Astrocyte (in vitro differentiated cells and primary cell): ENCODE measurements at places on chromosomes 11 and 22. TPM values are rescaled to one million over a fixed set of nuclear protein-coding genes. Genes with fewer than 3 reads are reported as not detected.

NLRP14 gene
- total RNA-seq: not detected in 2 replicates

MRGPRX4 gene
- total RNA-seq: not detected in 2 replicates

GRCh38 chr11:64745521-64746328 lies 1.8 kb upstream of the RASGRP2 start:
- DNase-seq: peak; percentile 47

ROM1 gene
- 0.79 and 1.3 TPM in 2 replicates for total RNA-seq

DNA sequence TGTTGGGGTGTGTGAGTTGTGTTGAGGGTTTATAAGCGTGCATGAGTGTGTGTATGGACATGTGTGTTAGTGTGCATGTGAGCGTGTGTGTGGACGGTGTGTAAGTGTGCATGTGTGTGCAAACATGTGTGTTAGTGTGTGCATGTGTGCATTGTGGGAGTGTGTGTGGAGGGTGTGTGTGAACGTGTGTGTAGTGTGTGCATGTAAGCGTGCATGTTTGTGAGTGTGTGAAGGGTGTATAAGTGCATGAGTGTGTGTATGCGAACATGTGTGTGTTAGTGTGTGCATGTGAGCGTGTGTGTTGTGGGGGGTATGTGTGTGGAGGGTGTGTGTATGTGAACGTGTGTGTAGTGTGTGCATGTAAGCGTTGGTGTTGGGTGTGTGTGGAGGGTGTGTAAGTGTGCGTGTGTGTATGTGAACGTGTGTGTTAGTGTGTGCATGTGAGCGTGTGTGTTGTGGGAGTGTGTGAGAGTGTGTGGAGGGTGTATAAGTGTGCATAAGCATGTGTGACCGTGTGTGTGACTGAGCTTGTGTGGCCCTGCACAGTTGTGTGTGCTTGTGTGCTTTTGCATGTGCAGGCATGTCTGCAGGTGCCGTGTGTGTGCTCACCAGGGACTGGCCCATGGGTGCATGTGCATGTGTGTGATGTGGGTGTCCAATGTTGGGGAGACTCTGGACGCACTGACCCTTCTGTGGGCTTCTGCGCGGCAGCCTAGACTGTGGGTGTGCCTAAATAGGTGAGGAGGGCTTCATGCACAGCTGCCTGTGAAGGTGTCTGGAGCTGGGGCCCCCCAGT lies 866.2 kb downstream of the TBC1D22A start:
- no peak for DNase-seq

- DNase-seq: no peak
Observed at GRCh38 chr22:46563381-46564083, 26.1 kb upstream of the CELSR1 start.

- DNase-seq: no peak
Observed at GRCh38 chr11:122599434-122599833, 56.1 kb upstream of the UBASH3B start.

OR8B8 gene
- not detected in 2 replicates for total RNA-seq

NRXN2 gene
- 0.14 and 0.17 TPM in 2 replicates for total RNA-seq

GRCh38 chr11:94519478-94520084 lies 7.3 kb downstream of the C11orf97 start:
- no peak for DNase-seq

DNA sequence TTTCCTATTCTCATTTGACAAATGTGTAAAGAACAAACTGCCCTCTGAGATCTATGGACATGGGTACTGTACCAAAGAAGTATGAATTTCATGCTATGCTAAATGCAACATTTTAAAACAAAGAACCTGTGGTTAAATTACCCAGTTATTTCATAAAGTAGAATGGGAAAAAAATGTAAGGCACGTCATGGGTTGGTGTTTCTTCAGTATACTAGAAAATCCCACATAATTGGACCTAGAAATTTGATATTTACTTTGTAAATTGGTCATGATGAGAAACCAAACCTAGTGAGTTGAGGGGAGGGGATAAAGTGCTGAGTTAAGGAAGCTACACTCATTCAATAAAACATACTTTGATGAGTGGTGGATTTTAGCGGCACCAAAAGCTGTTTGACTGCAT lies 104.1 kb downstream of the ALX4 start:
- no peak for DNase-seq

DNA sequence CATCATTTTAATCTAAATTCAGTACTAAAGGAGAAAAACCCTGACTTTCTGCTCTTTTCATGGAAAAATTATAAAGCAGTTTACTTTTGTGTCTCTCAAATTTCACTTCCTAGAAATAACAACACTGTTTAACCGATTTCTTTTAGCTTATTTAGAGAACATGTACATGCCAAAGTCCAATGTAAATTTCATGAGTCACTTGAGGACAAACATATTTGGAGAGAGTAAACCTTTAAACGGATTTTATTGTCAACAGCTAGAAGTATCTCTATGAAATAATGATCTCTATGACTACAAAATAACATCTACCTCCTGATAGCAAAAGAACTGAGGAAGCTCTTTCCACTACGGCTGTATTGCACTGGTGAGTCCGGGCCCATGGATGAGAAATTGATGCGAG lies 46.3 kb upstream of the SLC22A25 start:
- DNase-seq: no peak

DNA sequence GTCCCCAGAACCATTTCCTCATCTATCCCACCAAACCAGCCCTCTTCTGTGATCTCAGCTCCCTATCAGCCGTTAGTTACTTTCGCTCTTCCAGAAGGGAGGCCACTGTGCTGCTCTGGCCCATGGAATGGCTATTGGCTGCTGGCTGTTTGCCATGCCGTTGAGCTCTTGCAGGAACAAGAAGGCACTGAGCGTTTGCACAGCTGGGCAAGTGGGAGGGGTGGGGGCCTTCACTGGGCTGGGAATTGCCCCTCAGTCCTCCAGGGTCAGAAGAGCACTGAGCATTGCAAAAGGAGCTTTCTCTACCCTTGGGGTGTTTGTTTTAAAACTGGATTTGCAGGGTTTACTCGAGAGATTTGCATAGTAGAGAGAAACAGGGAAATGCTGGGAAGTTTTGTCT lies 129.0 kb upstream of the PARVA start:
- no peak for DNase-seq

DNA sequence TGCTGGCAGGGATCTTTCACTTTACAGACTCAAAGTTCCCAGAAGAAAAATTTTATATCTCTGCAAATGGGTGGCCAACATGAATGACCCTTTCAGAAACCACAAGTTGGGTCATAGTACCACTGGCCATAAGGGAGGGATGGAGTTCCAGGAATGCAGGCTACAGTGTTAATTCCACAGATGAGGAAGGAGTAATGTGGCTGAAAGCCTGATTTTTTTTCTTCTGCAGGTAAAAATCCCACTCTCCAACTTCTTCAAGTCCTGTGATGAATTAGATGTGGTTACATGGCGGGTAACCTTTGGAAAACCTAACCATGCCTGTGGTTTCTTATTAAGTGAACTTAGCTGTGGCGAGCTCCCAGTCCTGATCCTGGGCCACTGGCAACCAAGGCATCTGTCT lies 103.2 kb downstream of the SLC1A2 start:
- DNase-seq: peak; percentile 90

DNA sequence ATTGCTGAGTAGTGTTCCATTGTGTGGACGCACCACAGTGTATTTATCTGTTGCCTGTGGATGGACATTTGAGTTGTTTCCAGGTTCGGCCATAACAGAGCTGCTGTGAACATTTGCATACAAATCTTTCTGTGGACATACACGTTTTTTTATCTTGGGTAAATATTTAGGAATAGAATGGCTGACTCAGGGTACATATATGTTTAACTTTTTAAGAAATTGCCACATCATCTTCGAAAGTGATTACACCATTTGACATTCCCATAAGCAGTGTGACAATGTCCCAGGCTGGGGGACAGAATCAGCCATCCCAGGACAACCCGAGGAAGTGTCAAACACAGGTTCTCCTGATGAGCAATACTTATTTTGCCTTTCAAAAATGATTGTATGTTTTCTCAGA lies 87.9 kb downstream of the OSBP2 start:
- DNase-seq: no peak
